ENCODE measurements at places on chromosomes 4 and X. TPM values are rescaled to one million over a fixed set of nuclear protein-coding genes. Genes with fewer than 3 reads are reported as not detected.
A peak's percentile ranks its signal among the peaks of the same experiment; 100 is the strongest.

NR3C2 gene
- not detected for total RNA-seq

STOX2 gene
- not detected for total RNA-seq

DNA sequence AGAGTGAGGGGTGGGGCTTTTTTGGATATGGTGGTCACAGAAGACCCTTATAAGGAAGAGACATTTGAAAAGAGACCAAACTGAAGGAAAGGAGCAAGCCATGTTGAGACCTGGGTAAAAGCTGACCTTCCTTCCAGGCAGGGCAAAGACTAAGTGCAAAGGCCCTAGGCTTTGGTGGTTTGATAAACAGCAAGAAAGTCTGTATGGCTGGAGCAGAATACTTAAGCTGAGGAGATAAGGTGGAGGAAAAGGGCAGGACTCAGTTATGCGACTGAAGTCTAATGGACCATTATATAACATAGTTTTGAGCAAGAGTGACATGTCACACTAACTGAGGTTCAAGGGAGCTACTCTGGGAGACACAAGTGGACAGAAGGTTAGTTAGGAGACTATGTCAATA, 20.0 kb downstream of the SH3RF1 start:
- DNase-seq, result no peak
- 0 out of 2 replicates have a peak, but pooled peaks cover 1% of the 10 kb centered on the region for H3K36me3 ChIP-seq
- H3K27me3 ChIP-seq, result no peaks in the 10 kb centered on the region
- no peak overlapping the region for H3K4me3 ChIP-seq
- H3K27ac ChIP-seq, result no peak overlapping the region

NSUN7 gene
- not detected for total RNA-seq

- peaks cover 15% of the 10 kb centered on the region for H3K36me3 ChIP-seq
- no peak overlapping the region for H3K4me3 ChIP-seq
- no peaks in the 10 kb centered on the region for H3K4me1 ChIP-seq
- H3K27me3 ChIP-seq, result no peaks in the 10 kb centered on the region
- no peak overlapping the region for H3K27ac ChIP-seq
Measured at GRCh38 chr4:170079981-170080380, 9.8 kb downstream of the AADAT start.

CSAG2 gene
- total RNA-seq, result not detected

DNA sequence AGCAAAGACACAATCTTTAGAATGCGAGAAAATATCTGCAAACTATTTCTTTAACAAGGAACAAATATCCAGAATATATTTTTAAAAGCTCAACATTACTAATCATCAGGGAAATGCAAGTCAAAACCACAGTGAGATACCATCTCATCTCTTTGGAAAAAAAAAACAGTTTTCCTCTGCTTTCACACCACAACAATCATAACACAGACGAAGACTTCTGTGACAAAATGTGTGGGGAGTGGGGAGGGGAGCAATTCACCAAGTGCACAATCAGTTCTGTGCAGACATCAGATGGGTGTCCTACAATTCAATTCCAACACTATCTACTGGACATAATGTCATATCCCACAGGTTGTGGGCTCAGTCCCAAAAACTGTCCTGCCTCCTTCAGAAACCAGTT, 293.2 kb upstream of the SLC7A11 start:
- no peak for DNase-seq
- no peaks in the 10 kb centered on the region for H3K36me3 ChIP-seq
- H3K4me3 ChIP-seq, result no peak overlapping the region
- no peak overlapping the region for H3K27ac ChIP-seq
- no peaks in the 10 kb centered on the region for H3K27me3 ChIP-seq

CFAP299 gene
- not detected for total RNA-seq

STEEP1 gene
- 33.1 TPM for total RNA-seq

ERCC6L gene
- total RNA-seq, result 1.9 TPM

DNA sequence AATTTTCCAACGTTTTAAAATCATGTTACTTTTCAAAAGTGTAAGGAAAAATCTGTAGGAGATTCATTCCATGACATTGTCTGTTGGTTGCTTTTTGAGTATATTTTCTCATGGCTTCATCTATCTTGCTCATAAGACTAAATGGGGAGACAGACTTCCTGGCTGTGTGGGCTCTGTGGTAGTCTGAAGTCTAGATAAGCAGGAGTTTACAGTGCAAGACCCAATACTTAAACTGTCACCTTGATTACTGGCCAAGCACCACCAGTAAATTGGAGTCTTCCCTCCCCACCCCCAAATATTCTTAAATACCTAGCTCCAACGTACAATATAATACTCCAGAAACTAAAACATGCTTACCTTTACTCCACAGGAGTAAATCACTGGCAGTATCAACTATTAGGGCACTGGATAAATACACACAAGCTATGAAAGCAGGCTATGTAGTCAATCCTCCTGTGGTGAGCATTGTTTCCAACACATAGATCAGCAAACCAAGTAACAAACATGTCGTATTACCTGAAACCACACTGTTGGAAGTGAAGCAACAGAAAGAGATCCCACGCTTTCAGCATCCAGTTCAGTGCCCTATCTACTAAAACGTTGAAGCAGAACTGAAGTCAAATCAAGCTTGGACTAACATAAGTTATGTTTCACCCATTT, 6.2 kb downstream of the HNRNPD start:
- H3K36me3 ChIP-seq, result peaks cover 24% of the 10 kb centered on the region
- H3K4me3 ChIP-seq, result no peak overlapping the region
- peaks cover 53% of the 10 kb centered on the region for H3K4me1 ChIP-seq
- H3K27ac ChIP-seq, result no peak overlapping the region
- no peak for DNase-seq
- H3K27me3 ChIP-seq, result no peaks in the 10 kb centered on the region

DNA sequence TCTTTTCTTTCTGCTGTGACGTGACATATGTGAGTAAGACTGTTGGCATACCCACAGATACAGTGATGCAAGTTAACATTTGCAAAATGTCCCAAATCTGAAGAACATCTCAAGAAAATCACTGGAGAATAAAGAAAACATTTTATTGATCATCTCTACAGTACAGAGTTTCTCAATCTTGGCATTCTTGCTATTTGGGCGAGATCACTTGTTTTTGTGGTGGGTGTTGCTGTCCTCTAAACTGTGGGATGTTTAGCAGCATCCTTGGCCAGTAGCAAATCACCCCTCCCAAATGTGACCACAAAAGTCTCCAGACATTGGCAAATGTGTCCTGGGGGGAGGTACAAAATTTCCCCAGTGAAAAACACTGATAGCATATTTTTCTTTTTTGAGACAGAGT, 28.8 kb downstream of the AMELX start:
- DNase-seq, result peak; percentile 4
- H3K27me3 ChIP-seq, result no peaks in the 10 kb centered on the region
- H3K4me1 ChIP-seq, result no peaks in the 10 kb centered on the region
- H3K4me3 ChIP-seq, result no peak overlapping the region
- no peak overlapping the region for H3K27ac ChIP-seq
- H3K36me3 ChIP-seq, result no peaks in the 10 kb centered on the region

DNA sequence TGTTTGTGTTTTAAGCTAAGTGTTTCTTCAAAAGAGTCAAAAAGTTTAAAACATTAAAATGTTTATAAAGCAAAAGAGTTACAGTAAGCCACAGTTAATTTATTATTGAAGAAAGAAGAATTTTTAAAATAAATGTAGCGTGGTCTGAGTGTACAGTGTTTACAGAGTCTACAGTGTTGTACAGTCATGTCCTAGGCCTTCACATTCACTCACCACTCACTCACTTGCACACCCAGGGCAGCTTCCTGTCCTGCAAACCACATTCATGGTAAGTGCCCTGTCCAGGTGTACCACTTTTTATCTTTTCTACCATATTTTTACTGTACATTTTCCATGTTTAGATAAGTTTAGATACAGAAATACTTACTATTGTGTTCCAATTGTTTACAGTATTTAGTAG, 239.7 kb upstream of the AGA start:
- no peaks in the 10 kb centered on the region for H3K36me3 ChIP-seq
- no peak overlapping the region for H3K4me3 ChIP-seq
- no peak overlapping the region for H3K27ac ChIP-seq
- no peaks in the 10 kb centered on the region for H3K27me3 ChIP-seq
- no peak for DNase-seq
- H3K4me1 ChIP-seq, result no peaks in the 10 kb centered on the region

GRCh38 chr4:38669208-38669607, 5.2 kb downstream of the KLF3 start:
- H3K4me3 ChIP-seq, result peak overlapping the region; percentile 84
- no peaks in the 10 kb centered on the region for H3K36me3 ChIP-seq
- peak; percentile 38 for DNase-seq
- H3K27ac ChIP-seq, result peak overlapping the region; percentile 97
- no peaks in the 10 kb centered on the region for H3K27me3 ChIP-seq

GRCh38 chr4:125676583-125676982, 361.8 kb downstream of the FAT4 start:
- H3K4me3 ChIP-seq, result no peak overlapping the region
- no peak overlapping the region for H3K27ac ChIP-seq
- no peak for DNase-seq
- no peaks in the 10 kb centered on the region for H3K36me3 ChIP-seq
- no peaks in the 10 kb centered on the region for H3K4me1 ChIP-seq

- H3K27me3 ChIP-seq, result no peaks in the 10 kb centered on the region
- no peak overlapping the region for H3K27ac ChIP-seq
- no peaks in the 10 kb centered on the region for H3K4me1 ChIP-seq
- DNase-seq, result peak; percentile 9
- H3K4me3 ChIP-seq, result no peak overlapping the region
Measured at GRCh38 chr4:172786039-172786792, 382.4 kb upstream of the GALNT7 start.

DNA sequence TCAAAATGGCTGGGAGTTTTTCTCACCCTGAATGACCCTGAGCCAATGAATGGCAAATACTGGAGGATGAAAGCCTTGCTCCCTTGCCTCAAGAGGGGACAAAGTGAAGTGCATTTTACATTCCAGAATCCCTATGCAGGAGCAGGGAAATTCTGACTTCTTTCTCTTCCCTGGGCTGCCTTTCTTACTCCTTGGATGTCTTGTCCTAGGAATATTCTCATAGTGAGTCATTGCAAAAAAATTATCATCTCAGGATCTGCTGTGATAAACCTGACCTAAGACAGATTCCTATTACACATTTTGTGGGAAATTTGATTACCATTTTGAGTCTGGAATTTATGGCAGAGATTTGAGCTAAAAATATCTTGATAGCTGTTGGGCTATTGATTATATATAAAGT, 199.9 kb downstream of the TMA16 start:
- no peak overlapping the region for H3K4me3 ChIP-seq
- no peaks in the 10 kb centered on the region for H3K36me3 ChIP-seq
- H3K4me1 ChIP-seq, result no peaks in the 10 kb centered on the region
- no peak overlapping the region for H3K27ac ChIP-seq

STATH gene
- not detected for total RNA-seq

ARL13A gene
- total RNA-seq, result not detected

DNA sequence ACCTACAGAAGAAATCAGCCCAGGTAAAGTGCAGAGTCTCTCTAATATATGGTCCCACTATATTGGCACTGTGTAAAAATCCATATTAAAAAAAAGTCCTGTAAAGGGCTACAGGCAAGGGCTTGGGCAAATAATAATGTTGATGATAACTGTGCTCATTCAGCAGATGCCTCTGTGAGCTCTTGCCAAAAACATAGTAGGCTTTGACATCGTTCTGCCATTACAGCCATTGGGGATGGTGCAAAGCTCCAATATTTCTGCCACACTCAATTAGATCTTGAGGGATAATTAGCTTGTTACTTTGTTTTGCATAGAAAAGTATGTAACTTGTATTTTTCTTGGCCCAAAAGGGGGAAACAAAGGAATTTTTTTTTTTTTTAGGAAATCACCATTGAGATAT, 645.5 kb upstream of the FAM241A start:
- no peak for DNase-seq
- no peaks in the 10 kb centered on the region for H3K36me3 ChIP-seq
- no peaks in the 10 kb centered on the region for H3K27me3 ChIP-seq
- H3K4me3 ChIP-seq, result no peak overlapping the region
- H3K27ac ChIP-seq, result no peak overlapping the region

DNA sequence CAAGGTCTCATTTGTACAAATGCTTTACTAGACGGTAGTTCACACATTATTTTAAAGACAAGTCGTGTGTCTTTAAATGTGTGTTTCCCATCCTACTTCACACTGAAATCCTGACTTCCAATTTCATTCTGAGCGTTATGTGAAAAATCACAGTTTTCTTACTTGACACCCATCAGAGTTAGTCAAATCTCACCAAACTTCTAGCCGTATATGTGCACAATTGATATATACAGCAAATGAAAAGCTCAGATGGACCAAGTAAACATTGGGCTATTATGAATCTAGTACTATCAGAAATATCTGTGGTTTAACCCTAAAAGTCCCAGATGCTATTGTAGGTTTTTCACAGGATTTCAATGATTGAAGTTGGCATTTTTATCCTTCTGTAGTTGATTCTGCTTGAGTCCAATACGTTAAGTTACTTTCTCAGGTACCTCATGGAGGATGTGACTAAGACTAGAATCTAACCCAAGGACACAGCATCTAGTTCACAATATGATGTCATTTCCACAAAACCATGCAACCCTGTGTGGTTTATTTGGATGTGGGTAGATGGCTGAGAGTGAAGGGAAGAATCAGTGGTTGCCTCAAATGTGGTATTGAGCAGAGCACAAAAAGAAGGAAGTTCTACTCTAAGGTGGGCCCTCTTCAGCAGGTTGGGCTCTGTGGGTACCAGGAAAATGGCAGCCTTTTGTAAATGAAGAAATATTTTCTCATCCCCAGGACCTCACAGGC, 22.1 kb upstream of the TRIM60 start:
- no peaks in the 10 kb centered on the region for H3K27me3 ChIP-seq
- no peaks in the 10 kb centered on the region for H3K4me1 ChIP-seq
- DNase-seq, result no peak
- no peak overlapping the region for H3K4me3 ChIP-seq
- H3K27ac ChIP-seq, result no peak overlapping the region

DNA sequence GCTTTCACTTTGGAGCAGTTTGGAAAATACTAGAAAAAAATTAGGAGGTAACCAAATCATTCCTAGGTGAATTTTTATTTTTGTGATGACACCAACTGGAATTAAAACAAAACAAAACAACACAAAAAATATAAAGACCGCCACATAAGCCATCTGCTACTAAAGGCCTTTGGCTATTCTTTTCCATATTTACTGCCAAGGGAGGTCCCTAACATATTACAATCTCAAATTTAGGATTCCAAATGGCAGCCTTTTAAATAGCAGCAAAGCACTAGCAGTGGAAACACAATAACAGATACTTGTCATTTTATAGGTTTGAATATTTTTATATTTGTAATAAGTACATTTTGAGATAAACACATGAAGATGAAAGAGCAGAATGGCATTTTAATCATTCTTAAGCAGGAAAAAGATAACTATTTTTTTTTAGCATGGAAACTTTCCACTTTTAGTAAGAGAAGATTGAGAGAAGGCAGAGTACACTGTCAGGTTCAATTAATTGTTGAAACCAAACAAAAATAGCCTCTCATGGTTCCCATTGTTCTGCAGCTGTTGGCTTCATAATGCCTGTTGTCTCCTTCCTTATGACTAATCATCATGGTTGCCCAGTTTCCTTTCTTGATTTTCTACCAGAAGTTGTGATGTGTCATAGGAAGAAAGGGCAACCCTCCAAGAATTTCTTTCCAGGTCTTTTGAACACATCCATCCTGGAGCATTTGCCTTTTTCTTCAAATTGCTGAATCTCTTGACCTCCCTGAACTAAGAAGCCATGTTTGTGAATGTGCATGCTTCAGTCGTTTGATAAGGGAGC, 219.0 kb upstream of the EMCN start:
- H3K27me3 ChIP-seq, result no peaks in the 10 kb centered on the region
- no peak overlapping the region for H3K4me3 ChIP-seq
- peaks cover 27% of the 10 kb centered on the region for H3K4me1 ChIP-seq
- peak overlapping the region; percentile 45 for H3K27ac ChIP-seq
- peak; percentile 90 for DNase-seq

Measured in GM23248 (cell line).